ENCODE measurements at places on chromosomes 3 and 15.

GRCh38 chr3:9500108-9501050 is 53.2 kb downstream of the LHFPL4 start:
- no peak for DNase-seq

DNA sequence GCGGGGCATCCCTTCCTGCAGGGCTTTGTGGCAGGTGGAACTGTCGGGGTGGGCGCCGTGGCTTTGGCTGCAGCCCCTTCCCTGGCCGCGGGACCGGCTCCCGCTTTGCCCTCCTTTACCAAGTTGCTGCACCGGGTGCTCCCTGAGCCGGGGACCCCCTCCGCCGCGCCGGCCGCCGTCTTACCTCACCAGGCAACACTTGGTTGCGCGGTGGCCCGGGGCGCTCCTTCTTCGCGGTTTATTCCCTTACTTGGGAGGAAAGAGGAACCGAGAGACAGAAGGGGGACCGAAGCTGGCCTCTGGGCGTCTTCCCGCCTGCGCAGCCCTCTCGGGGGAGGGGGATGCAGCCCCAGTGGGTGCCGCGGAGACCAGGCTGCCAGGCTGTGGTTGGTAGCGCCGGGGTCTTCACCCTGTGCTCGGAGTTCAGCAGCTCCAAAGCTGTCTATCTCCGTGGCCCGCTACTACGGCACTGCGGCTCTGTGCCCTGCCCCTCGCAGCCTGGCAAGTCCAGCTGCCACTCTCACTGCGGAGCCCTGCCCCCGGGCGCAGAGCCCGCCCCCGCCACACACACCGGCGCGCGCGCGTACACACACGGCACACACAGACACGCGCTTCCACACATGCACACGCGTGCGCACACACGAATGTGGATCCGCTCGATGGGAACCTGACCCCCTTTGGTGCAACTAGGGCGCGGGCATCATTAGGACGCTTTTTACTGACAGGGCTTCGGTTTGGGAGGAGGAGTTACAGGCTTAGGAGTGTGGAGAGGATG is at the start of gene DGKG:
Gene DGKG, minus strand, starts transcription at position 473 of the 775 bp plus-strand sequence. CDS start 41,775 bp downstream, outside the sequence.
- no peak for DNase-seq

DNA sequence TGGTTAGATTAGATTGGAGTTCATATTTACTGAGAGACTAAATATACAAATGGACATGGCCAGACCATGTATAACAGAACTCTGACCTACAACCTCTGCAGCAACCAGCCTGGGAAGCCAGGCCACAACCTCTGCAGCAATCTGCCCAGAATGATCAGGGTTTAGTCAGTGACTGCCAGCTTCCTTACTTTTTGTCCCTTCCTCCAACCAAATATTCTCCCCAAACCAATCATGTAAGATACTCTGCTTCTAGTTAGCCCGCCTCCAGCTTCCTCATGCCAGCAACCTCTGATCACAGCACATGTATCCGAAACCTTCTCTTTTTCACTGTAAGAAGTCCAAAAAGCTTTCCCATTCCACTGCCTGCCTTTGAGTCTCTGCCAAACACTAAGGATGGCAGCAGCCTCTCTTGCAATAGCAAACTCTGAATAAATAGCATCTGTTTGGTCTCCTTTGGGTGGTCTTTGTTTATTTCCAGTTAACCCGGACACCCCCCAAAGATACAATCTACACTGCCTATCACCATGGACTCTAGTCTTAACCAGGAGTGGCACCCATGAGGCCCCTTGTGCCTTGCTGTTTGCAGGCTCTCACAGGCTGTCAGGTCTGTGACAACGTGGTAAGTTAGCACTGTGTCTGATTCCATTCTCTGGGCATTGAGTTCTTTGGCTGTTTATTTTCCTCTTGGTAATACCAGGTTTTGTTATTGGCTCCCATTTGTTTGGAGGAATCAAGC is 102.2 kb downstream of the ERC2 start:
- DNase-seq, result no peak

- no peak for DNase-seq
Observed at GRCh38 chr15:34182942-34183341, 27.0 kb downstream of the KATNBL1 start.

GRCh38 chr3:39443530-39443929 is 23.9 kb upstream of the MOBP start:
- DNase-seq, result no peak

All from AG04450 (cell line).